NCI-H526 treated with DMSO at 0.1 percent for 48 hours (cell line): ENCODE measurements at places on chromosomes 7 and 10.
A peak's percentile ranks its signal among the peaks of the same experiment; 100 is the strongest.

DNA sequence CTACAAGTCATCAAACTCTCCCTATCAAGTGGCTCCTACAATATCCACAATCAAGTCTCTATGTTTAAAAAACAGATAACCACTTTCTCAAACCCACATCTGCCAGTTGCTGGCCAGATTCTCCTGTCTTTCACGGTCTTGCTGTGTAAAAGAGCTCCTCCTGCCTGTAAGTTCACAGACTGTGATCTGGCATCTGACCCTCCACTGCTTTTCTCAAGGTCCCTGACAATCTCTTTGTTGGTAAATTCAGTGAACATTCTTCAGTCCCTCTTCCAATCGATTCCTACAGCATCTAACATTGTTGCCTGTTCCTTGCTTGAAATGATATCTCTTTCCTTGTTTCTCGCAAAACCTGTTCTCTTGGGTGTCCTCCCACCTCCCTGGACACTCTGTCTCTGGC lies 18.5 kb upstream of the LMOD2 start:
- DNase-seq, result peak; percentile 22

DNA sequence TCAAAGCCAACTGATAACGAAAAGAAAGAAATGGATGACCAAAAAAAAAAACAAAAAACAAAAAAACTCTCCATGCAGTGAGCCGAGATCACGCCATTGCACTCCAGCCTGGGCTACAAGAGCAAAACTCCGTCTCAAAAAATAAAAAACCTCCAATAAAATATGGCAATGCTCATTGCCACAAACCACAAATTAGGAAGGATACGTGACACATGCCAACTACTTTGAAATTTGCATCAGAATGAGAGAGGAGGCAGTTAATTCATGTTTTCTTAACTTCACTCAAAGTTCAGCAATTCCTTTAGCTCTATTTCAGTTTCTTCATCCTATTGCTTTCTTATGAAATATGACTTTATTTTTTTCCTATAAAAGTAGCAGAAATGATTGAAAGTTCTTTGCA lies 398.1 kb upstream of the C7orf33 start:
- no peak for DNase-seq

DNA sequence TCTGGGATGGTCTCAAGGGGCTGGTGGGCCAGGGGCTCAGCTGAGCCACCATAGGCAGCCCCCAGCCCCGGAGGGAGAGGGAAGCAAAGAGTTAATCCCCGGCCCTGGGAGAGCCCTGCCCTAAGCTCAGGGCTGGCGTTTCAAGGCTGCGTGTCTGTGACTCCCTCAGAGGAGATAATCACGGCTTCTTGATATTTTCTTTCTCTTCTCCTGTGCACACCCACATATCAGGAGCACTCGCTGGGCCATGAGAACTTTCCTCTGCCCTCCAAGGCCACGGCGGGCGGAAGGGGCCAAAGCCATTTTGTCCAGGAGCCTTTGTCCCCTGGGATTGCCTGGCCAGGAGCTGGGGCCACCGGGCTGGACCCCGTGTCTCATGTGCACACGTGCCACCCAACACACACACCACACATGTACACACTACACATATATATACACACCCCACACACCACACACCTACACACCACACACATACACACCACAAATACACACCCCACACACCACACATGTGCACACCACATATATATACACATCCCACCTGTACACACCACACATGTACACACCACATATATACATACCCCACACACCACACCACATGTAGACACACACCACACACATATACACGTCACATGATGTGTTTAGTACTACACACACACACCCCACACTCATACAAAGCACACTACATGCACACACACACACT lies 16.9 kb downstream of the VENTX start:
- no peak for DNase-seq

GRCh38 chr7:80611779-80612178 lies 26.7 kb upstream of the CD36 start:
- no peak for DNase-seq

DNA sequence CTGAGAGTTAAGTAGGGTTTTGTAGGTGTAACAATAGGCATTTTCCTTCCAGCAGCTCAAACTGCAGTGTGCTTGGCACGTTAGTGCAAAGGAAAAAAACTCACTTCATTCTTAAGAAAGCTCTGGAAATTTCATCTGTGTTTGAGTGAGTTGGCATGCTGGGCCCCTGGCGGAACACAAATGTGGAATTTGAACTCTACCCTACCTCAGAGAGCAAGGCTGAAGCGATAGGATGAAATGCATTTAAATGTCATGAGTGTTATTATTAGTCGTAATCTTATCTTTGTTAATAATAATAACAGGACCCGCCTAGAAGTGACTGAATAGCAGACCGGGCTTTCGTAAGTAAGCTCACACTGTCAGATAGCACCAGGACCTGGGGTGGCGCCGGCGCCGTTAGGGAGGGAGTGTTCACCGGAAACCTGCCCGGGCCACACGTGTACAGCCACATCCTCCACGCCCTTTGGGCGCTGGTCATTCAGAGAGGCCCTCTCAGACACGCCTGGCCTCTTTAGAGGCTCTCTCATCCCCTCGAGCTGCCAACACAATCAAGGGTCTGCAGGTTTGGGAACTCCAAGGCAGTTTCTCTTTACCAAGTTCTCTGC lies 63.5 kb downstream of the GRK5 start:
- DNase-seq, result no peak

DNA sequence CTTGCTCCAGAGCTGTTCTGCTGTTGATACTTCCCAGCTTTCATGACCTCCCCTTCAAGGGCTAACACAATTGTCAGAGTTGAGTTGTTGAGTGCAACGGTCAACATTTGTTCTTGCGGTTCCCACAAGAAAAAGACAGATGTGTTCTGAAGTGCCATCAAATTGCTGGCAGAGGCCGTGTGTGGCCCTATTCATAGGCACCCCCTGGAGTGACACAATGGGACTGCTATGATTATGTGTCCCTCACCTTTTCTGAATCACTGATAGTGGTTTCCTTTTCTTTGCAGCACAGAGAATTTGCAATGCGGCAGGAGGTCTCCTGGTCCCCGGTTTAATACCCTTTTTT lies 5.8 kb upstream of the IGFBP1 start:
- no peak for DNase-seq

DNA sequence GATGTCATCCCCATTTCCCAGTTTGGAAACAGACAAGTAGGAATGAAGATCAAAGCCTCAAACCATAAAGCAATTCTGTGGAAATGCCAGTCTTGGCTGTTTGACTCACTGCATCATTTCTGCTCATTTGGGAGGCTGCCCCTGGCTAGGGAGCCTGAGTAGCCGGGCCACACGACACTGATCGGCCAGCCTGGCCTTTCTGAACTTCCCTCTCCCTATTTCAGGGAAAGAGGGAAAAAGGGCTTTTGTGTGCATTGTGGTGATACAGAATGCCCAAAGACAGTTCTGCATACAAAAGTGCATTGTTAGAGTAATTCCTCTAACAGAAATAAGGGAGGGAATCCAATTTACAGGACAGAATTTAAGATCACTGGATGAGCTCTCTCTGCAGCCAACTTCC lies 41.7 kb upstream of the OPALIN start:
- DNase-seq, result no peak

GRCh38 chr10:49768731-49769130 lies 6.6 kb upstream of the OGDHL start:
- no peak for DNase-seq
